ENCODE measurements at places on chromosomes 6 and 20.

DNA sequence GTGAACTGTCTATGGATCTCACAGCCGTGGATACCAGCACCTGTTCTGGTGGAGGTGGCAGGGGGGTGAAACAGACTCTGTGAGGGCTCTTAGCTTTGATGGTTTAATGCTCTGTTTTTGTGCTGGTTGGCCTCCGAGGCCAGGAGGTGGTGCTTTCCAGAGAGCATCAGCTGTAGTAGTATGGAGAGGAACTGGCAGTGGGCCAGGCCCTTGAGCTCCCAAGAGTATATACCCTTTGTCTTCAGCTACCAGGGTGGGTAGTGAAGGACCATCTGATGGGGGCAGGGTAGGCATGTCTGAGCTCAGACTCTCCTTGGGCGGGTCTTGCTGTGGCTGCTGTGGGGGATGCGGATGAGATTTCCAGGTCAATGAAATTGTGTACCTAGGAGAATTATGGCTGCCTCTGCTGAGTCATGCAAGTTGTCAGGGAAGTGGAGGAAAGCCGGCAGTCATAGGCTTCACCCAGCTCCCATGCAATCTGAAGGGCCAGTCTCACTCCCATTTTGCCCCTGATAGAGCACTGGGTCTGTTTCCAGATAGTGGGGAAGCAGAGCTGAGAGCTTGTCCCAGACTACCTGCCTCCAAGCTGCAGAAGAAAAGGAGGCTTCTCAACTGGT is 102.7 kb upstream of the AHI1 start:
- no peak for DNase-seq

DNA sequence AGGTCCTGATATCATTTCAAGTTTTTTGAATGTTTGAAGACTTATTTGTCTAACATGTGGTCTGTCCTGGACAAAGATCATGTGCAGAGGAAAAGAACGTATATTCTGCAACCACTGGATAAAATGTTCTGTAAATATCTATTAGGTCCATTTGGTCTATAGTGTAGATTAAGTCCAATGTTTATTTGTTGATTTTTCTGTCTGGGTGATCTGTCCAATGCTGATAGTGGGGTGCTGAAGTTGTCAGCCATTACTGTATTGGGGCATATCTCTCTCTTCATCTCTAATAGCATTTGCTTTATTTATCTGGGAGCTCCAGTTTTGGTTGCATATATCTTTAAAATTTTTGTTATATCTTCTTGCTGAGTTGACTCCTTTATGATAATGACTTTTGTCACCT is 258.4 kb upstream of the CITED2 start:
- DNase-seq = no peak

DNA sequence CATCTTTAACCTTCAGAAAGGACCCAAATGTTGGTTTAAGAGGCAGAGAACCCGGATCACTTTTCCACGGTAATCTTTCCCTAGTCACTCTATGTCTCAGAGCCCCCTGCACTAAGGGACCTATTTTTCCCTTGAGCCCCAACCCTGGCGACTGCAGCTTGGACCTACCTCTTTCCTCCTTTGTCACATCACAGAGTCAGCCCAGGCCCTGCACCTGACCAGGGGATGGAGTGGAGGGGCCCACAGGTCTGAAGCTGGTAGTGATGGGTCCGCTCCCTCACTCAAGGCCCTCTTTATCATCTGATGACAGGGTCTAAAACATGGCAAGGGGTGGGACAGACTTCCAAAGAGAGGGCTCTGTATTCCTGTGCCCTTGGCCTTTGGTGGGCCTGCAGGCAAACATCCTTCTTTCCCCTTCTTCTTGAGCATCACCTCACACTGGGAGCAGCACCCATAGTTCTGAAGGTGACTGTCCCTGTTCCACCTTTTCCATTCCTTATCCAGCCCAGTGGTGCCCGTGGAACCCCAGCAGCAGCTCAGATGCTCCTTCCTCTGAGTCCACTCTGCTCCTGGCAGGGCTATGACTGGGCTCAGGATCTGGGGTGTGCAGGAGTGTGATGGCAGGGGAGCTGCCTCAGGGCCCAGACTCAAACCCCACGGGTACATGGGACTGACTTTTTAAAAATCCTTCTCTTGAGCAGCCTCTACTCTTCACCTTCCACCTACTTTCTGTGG is 6.3 kb downstream of the RAET1L start:
- DNase-seq = no peak

DNA sequence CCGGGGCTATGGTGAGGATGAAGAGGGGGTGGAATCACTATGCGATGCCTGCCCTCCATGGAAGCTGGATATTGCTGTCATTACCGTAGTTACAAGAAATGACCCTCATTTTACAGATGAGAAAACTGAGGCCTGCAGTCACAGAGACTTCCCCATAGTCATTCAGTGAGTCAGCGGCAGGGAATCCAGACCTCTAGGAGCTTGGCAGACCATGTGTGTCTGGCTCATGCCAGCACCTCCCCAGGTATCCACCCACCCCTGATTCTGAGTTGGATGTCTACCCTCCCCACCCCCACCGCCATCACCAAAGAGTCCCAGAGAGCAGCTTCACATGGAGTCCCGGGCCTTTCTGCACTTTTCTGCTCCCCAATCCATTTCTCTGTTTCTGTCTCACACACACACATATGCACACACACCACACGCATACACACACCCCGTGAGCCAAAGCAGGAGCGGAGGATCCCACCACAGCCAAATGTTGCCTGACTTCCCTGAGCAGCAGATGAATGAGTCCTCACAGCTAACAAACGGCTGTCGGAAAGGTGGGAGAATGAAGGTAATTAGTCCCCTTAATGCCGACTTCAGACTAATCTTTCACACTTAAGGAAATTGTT is 24.8 kb downstream of the CDH22 start:
- DNase-seq = no peak

GRCh38 chr6:111871207-111871606 is 2.0 kb downstream of the FYN start:
- no peak for DNase-seq

GRCh38 chr6:11972806-11973205 is 39.3 kb upstream of the HIVEP1 start:
- DNase-seq = no peak

DNA sequence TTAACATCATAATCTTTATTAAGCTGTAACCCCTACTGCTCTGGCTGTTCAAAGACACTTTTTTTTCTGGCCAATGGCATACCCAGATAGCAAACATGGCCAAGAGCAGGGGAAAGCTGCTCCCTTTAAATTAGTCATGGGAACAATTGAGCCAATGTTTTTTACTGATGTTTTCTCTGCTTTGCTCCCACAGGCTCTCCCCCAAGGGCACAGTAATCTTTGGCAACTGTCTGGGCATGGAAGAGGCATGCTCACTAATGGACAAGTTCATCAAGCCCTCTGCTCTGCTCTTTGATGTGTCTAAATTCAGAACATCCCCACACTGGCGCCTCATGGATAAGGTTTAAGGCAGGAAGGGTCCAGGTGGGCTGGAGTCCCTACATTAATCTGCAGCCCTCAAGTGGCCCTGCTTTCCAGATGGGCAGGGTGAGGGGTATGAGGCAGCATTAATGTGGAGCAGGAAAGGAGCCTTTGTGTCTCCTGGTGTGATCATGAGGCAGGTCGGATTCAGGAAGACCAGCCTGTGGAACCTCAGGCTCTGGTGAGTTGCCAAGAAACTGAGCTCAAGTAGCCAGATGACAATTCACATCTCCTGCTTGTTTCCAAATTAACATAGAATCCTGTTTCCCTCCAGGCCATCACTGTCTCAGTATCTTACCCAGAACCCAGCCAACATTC is 227.0 kb upstream of the CST7 start:
- no peak for DNase-seq

DNA sequence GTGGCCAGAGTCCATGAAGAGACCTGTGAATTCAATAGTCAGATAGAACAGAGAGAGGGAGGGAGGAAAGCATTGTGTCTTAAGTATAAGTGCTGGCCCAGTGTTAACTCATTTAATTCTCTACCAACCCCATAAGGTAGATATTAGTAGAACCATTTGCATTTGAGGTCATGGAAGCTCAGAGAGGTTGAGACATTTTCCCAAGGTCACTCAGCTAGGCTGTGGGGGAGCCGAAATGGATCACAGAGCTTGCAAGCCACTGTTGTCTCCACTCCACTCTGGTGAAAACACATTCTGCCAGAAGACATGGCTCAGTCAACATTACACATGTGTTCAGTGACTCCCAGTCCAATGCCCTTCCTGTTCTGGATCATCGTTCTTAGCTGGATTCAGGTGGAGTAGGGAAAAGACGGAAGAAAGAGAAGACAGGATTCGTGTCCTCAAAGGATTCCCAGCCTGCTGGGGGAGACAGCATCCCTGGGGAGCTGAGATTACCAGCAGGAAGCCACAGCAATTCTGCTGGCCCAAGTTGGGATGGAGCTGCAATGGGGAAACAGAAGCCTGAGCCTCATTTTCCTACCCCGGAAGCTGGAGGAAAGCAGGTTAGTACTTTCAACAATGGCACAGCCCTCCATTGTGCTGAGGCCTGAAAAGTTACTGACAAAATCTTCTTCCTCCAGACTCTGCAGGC is 27.0 kb upstream of the MDGA1 start:
- no peak for DNase-seq

Measured in stimulated activated CD8-positive, alpha-beta memory T cell treated with anti-CD3 and anti-CD28 coated beads, Interleukin-7, amount 100 ng/mL, for 24 hours (primary cell).